Stimulated activated CD8-positive, alpha-beta memory T cell treated with anti-CD3 and anti-CD28 coated beads, Interleukin-7, amount 100 ng/mL, for 1 hour (primary cell): ENCODE measurements at places on chromosomes 2 and 18.
A peak's percentile ranks its signal among the peaks of the same experiment; 100 is the strongest.

GRCh38 chr2:196546151-196546919 is 93.2 kb upstream of the CCDC150 start:
- DNase-seq, result no peak

DNA sequence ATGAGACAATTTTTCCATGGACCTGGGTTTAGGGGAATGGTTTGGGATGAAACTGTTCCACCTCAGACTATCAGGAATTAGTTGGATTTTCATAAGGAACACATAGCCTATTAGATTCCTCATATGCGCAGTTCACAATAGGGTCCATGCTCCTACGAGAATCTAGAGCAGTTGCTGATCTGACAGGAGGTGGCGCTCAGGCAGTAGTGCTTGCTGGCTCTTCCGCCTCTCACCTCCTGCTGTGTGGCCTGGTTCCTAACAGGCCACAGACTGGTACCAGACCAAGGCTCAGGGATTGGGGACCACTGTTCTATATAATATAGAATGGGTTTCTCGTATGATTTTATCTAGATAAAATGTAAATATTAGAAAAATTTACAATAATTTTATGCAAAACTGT is 338.7 kb downstream of the CPS1 start:
- no peak for DNase-seq

DNA sequence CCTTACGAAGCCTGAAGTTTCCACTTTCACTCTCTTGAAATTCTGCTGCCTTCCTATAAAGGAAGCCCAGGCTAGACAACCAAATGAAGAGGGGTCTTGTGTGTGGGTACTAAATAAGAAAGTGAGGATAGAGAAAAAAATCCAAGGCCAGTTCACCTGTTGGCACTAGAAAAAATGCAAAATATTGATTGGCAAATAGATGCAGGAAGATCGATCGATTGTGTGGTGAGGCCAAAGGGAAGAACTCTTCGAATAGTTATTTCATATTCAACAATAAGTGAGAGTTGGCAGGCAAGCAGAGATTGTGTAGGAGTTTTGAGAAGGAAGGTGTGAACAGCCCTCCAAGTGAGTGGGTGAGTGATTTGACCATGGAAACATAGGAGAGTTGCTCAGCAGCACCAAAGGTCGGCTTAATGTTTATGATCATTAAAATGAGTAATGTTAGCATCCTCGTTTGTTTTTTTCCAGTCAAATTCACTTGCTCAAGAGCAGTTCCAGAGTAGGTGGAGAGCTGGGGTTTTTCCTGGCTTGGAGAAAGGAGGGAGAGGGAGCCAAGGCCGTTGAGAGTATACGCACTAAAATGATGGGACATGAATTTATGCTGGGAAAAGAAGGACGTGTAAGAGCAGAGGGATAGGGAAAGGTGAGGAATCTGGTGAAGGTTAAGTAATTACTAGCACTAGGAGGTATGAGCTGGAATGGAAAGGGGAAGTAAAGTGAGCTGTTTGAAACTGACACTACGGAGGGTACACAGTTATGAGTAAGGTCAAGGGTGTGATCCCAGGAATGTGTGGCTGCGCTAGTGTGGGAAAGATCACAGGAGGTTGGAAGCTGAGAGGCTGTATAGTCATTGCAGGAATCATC is 1.1 kb upstream of the NAPG start:
- no peak for DNase-seq

- DNase-seq, result peak; percentile 15
Measured at GRCh38 chr2:174012347-174013314, 47.5 kb upstream of the SP3 start.

DNA sequence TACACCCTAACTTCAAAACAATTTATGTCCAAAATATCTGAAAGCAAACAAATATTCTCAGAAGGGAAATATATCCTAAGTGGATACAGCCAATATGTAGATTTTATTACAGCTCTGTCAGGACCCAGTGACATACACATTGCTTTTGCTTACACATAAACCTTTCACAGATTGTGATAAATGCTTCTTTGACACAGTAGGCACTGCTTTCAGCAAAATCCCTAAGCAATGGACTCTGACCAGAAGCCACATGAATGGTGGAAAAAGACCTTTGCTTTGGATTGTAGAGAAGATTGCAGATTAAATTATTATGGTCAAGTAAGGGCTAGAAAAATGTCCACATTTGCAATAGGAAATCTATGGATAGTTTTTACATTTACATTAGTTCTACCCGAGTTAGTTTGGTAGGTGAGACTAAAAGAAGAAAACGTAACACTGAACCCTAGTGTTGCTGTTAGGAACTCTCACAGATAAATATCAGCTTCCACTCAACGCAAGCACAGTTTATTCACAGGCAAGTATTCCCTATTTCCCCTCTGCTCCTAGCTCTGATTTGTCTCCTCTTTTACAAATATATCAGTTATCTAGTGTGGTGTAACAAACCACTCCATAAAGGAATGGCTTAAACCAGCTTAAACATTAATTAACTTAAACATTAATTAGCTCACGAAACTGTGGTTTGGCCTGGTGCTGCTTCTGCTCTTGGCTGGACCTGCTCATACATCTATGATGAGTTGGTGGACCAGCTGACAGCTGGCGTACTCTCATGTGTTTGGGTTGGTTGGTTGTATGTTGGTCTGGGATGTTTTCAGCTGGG is 23.6 kb upstream of the SERPINE2 start:
- DNase-seq, result no peak

DNA sequence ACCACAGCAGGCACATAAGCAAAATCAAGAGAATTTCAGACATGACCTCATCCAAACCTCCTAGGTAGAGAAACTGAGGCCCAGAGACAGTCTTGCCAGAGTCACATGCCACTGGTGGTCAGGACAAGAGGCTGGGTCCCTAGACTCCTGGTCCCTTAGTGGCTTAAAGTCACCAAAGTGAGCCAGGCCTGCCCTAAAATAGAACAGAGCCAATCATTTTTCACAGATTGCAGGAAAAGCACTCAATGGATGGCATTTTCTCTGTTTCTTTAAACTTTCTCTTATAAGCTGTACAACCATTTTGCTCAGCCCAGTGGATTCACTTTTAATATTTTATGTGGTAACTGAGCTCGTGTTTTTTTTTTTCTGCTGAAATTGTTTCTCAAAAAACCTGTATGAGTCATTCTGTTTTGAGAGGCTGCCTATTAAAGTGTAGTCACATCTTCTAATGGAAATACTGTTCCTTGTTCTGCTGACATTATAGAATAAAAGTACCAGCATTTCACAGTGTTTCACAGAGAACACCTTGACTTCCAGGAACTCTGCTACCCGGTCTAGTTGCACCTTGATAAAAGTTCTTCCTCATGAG is 29.6 kb downstream of the STEAP3 start:
- no peak for DNase-seq

GRCh38 chr2:164824872-164825271 is 16.8 kb downstream of the COBLL1 start:
- DNase-seq, result no peak

DNA sequence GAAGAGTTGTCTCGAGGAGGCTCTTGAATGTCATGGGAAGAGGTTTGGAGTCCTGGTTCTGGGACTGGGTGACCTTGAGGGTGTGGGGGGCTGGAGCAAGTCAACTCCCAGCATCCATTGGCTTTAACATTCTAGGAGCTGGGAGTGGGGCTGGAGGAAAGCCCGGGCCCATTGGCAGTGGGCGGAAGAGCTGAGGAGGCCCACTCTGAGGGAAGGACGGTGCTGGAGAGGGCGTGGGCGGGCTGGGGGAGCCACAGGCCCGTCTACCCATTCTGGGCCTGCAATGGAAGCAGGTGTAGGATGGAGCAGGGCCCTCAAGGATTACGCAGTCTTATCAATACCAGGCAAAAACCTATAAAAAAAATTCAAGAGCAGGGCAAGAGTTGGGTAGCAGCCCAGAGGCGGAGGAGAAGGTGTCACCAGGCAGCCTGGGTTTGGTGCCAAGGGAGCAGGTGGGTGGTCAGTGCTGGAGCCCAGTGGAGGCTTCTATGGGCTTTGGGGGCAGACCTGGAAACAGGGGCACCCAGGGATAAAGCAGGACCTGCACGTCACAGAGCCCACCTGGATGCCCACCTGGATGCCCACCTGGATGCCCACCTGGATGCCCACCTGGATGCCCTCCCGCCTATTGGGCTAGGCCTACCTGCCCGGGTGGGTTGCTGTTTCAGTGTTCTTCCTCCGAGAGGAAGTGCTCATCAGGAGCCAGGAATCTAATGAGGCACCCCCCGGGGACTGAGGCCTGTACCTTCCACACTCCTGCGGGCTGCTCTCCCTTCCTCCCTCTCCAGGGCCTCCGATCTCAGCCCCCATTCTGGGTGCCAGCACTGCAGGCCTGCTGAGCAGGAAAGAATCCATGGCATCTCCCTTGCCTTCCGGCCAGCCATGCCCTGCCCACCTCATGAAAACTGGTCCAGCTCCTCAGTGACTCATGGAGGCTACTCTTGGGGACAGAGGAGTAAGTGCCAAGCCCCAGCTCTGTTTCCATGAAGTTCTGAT is 71.3 kb downstream of the CTIF start:
- no peak for DNase-seq

- DNase-seq, result no peak
Measured at GRCh38 chr2:109331896-109332848, 203.2 kb downstream of the SH3RF3 start.

GRCh38 chr2:42838133-42838532 is 45.8 kb upstream of the HAAO start:
- no peak for DNase-seq

- no peak for DNase-seq
Measured at GRCh38 chr2:159797225-159797542, 824 bp downstream of the CD302 start.

DNA sequence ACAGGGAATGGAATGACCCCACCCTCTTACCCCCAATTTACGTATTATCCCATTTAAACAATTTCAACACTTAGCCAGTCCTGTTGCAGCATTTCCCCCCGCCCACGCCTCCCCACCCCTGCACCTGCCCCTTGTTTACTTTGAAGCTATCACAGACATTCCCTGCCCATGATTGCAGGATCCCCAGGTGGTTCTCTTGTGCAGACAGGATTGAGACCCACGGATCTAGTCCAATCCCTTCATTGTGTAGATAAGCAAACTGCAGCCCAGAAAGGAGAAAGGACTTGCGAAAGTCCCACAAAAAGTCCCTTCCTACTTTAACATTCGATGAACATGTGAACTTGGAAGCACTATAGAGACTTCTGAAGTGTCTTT is 38.9 kb downstream of the TMEM17 start:
- no peak for DNase-seq

DNA sequence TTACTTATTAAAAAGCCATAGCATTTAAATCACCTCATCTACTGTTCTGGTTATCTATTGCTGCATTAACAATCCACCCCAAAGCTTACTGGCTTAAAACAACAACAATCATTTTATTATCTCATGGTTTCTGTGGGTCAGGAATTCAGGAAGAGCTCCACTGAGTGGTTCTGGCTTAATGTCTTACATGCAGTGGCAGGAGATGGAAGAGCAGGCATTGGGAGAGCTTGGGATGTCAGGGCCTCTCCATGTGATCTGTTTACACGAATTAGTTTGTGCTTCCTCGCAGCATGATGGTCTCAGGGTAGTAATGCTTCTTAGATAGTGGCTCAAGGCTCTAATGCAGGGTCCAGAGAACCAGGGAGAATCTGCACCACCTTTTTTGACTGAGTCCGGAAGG is 14.4 kb upstream of the REL start:
- DNase-seq, result no peak

DNA sequence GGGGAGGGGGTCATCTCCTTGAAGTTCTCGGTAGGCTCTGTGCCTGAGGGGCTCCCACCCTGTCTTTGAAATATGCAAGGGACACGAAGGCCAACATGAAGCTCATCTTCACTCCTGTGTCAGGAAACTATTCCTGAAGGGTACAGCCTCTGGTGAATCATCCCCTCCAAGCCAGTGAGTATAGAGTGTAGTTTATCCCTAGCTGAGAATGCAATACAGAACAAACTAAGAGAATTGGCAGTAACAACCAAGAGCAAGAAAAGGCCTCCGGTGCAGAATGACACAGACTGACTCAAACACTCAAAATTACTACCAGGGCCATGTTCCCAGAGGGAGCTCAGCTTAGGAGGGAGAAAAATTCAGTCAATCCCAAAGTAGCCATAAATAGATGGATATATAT is 413.3 kb downstream of the BCL11A start:
- DNase-seq, result no peak

DNA sequence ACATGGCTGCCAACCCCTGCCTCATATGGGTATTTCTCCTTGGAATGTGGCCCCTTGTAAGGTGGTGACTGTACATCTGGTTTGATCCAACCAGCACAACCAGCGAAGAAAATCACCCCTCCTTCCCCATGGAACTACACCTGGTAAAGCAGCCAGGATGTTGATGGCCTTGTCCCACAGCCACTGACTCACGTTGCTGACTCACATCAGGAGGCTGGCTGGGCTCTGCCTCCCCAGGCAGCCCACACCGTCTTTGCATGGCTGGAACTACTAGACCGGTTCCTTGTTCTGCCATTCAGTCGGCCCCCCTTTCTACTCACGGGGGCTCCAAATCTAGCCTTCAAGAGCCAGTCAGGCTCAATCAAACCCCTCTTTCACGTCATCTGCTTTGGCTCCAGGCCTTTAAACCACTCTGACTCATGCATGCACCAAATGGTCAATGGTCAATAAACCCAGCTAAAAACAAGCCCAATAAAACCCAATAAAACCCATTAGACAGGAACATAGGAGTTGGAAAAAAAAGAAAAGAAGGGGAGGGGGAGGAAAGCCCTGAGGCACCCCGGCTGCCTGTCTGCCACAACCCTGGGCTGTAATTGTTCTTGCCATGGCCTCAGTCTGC is 114.8 kb downstream of the PLB1 start:
- DNase-seq, result no peak

- DNase-seq, result no peak
Measured at GRCh38 chr2:222318026-222318711, 19.4 kb upstream of the PAX3 start.

GRCh38 chr2:40700231-40700954 is 248.5 kb upstream of the SLC8A1 start:
- DNase-seq, result no peak

DNA sequence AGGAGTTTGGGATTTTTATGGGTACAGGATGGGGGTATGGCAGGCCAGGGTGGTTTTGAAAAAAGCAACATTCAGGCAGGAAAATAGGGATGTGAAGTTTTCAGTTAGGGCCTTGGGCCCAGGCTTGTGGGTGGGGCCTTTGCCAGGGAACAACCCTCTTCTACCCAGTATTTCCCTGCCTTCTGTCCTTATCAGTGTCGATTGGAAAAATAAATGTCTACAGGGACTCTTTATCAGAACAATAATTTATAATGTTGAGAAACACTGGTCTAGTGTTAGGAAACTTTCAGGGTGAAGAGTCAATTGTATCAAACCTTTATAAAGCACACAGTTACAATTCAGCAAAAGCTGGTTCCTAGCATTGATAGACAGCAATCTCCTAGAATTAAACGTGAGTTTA is 214.1 kb upstream of the NABP1 start:
- no peak for DNase-seq
